NK-92 treated with Interleukin-12 subunit alpha and Interleukin-12 subunit beta, amount 100 ng/mL, for 24 hours (cell line): ENCODE measurements at places on chromosomes 6 and 20.

DNA sequence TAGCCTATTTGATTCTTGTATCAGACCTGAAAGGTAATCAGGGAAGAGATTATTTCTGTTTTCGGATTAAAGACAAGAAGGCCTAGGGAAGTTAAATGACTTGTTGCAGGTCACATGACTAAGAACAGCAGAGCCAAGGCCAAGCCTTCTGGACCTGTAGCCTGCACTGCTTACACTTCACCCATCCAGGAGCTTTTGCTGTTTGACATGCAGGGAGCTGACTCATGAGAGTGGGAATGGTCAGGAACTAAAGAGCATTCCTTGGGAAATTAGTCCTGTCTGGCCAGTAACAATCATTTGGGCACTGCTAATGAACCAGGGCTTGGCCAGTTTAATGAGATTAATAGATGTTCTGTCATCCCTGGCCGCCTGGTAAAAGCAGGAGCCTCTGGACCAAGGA is 46.8 kb downstream of the EIF2S2 start:
- DNase-seq = no peak

DNA sequence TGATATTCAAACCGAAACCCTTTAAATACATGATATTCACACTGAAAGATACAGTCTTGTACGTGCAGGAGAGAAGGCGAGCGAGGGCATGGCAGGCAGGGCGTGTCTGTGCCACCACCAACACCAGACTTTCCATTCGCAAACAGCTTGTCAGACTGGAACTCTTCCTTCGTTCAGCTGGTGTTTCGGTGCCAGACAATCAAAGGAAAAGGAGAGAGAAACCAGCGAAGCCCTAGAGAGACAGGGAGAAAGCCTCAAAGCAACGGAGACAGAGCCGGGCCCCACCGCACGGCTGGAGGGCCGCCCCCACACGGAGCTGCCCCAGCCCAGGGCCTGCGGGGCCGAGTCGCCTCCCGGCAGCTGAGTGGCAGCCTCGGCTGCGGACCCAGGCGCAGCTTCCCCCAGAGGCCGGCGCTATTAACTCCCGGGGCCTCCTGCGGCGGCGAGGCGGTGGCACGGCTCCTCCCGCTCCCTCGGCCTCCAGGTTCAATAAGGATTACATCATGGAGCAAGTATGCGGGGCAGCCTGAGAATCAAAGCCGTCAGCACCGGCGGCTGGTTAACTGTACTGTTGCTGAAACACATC is 32.1 kb upstream of the NR2E1 start:
- no peak for DNase-seq

GRCh38 chr6:39791311-39791710 is 865 bp upstream of the DAAM2 start:
- no peak for DNase-seq

- no peak for DNase-seq
These were observed 211.6 kb downstream of the ALDH8A1 start for GRCh38 chr6:134738211-134738885.

DNA sequence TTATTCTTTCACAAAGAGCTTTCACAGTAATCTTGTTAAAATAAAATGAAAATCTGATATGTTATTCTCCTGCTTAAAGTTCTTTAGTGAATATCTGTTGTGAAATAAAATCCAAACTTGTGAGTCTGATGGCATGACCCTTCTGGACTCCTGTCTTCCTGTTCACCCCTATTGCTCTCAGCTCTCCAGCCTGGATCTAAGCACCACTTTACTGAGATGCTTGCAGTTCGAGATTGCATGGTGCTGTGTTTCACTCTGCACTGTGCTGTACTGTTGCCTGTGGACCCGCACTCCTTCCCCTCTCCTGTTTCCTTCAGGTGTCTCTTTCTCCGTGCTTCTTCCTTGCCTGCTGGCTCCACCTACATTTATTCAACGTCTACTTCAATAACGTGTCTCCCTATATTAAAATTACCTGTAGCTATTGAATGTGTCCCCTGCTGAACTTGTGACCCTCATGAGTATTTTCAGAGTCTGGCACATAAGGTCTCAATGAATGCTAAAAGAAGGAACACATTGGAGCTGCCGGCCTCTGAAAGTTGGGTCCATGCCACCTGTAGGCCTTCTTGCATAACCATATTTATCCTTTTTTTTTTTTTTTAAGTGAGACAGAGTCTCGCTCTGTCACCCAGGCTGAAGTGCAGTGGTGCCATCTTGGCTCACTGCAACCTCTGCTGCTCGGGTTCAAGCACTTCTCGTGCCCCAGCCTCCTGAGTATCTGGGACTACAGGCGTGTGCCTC is 100.1 kb downstream of the ARID1B start:
- DNase-seq = no peak
